ENCODE measurements at places on chromosomes 12 and 14. TPM values are rescaled to one million over a fixed set of nuclear protein-coding genes. Genes with fewer than 3 reads are reported as not detected.

OTUB2 gene
- total RNA-seq: 1.7 TPM

SLC25A21 gene
- total RNA-seq: not detected

XRCC3 gene
- total RNA-seq: 50.4 TPM

CHURC1 gene
- total RNA-seq: 59.7 TPM

SLC17A8 gene
- total RNA-seq: not detected

NELL2 gene
- 72.2 TPM for total RNA-seq

INSM2 gene
- not detected for total RNA-seq

RPGRIP1 gene
- total RNA-seq: not detected

ERO1A gene
- 90.4 TPM for total RNA-seq

SSPN gene
- total RNA-seq: not detected

CDK17 gene
- total RNA-seq: 45.8 TPM

MFAP5 gene
- not detected for total RNA-seq

KRT85 gene
- total RNA-seq: not detected

GPX2 gene
- total RNA-seq: not detected

CDC42BPB gene
- 3.2 TPM for total RNA-seq

KRT82 gene
- total RNA-seq: not detected

AGAP2 gene
- 28.0 TPM for total RNA-seq

HECTD4 gene
- 17.6 TPM for total RNA-seq

SP1 gene
- total RNA-seq: 91.9 TPM

PRKD1 gene
- not detected for total RNA-seq

ATL1 gene
- 1.0 TPM for total RNA-seq

COX8C gene
- 0.43 TPM for total RNA-seq

CMKLR1 gene
- total RNA-seq: not detected

CELA1 gene
- total RNA-seq: not detected

FGD4 gene
- total RNA-seq: 0.17 TPM

CPM gene
- 50.5 TPM for total RNA-seq

BRF1 gene
- 23.4 TPM for total RNA-seq

PRH2 gene
- total RNA-seq: not detected

VAMP1 gene
- 31.9 TPM for total RNA-seq

FGF23 gene
- total RNA-seq: not detected

RND1 gene
- total RNA-seq: 7.4 TPM

KRT3 gene
- not detected for total RNA-seq

LRRK2 gene
- total RNA-seq: not detected

HOTAIR gene
- not detected for total RNA-seq

SOAT2 gene
- 0.81 TPM for total RNA-seq

ACVR1B gene
- 8.7 TPM for total RNA-seq

TSPAN8 gene
- total RNA-seq: not detected

IGF1 gene
- total RNA-seq: not detected

OGFOD2 gene
- 26.8 TPM for total RNA-seq

PIWIL1 gene
- not detected for total RNA-seq

SMCO3 gene
- not detected for total RNA-seq

KLHDC1 gene
- 0.79 TPM for total RNA-seq

CIROP gene
- not detected for total RNA-seq

PMCH gene
- total RNA-seq: not detected

RPL36AL gene
- total RNA-seq: 250 TPM

PLD4 gene
- not detected for total RNA-seq
